NCI-H524 treated with DMSO at 0.1 percent for 48 hours (cell line): ENCODE measurements at places on chromosomes 2 and 18.

DNA sequence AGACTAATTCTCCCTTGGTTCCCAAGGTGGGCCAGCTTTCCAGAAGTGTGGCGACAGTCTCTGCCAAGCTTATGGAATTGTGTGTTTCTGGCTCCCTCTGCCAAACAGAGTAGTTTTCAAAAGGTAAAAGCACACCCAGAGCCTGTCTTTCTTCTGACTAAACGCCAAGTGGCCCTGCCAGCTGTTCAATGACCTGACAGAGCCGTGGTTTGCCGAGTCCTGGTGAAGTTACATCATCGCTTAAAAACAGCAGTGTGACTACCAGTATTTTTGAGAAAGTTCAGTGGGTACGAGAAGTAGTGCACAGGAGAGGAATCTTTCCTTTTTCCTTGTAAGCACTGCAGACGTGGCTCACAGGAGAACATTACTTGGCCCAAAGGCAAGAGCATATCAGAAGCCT lies 1.9 kb downstream of the PER2 start:
- no peak for DNase-seq

DNA sequence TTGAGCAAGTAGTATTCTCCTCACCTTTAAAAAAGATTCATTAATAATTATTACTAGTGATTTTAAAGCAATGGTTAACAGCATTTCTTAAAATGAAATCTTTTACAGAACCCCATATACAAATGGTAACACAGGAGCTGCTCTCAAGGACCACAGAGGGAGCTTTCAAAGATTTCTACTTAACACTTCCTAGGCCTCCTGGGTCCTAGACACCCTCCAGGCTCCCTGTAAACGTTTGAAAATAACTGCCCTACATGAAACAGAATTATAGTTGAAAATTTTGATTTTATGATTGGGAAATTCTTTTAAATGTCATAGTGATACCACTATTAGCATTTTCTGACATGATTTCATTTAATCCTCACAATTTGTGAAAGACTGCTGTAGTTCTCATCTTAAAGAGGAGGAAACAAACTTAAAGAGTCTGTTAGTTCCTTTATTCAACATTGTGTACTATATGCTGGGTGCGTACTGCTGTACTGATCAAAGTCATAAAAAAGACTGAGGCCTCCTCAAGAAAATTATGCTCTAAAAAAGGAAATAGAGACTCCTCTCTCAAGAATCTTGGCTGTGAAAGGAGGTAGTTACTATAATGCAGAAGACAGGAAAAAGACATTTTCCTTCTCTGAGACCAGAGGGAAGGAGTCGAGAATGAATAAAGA lies 10.6 kb downstream of the CUL3 start:
- no peak for DNase-seq

DNA sequence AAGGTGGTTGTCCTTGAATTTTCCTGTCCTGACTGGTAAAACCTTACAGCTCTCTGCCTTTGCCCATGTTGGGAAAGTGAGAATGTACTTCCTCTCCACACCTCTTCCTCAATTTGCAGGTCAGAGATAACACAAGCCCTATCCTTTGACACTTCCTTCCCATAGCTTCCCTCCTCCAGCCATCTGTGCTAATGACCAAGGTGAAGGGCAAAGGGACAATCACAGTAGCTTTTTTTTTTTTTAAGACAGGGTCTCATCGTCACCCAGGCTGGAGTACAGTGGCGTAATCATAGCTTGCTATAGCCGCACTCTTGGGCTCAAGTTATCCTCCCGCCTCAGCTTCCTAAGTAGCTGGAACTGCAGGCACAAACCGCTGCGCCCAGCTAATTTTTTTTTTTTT lies 24.3 kb upstream of the STPG4 start:
- no peak for DNase-seq

DNA sequence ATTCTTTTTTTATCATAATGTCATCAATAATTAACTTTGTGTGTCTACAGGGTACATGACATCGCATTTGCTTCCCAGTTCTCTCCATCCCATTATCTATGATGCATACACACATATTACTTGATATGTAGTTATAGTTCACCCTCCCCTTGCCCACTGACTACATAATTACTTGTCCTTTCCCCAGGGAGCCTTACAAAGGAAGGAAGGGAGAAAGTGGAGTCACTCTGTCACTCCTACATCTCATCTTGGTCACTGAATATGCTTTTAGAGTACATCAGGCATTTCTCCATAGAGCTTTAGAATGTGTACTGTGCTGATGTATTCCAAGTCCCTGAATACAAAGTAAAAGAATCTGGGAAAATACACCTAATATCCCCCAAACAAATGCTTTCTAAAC lies 6.0 kb upstream of the DTNA start:
- no peak for DNase-seq

DNA sequence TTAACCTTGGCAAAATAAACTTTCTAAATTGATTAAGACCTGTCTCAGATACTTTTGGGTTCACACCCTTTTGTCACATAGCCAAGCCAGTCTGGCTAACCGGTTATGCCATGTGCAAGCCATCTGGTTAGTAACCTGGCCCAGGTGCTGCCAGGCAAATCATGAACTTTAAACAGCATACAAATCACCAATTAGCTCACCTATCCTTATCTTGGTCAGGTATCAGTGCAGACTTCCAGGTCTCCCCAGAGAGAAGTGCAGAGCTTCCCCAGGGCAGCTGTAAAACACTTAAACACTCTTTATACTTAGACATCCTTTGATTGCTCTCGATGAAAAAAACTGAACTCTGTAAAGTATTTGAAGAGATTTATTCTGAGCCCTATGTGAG lies 14.9 kb upstream of the MC5R start:
- DNase-seq: no peak

- DNase-seq: no peak
Measured at GRCh38 chr18:26307161-26307773, 81.0 kb downstream of the TAF4B start.

DNA sequence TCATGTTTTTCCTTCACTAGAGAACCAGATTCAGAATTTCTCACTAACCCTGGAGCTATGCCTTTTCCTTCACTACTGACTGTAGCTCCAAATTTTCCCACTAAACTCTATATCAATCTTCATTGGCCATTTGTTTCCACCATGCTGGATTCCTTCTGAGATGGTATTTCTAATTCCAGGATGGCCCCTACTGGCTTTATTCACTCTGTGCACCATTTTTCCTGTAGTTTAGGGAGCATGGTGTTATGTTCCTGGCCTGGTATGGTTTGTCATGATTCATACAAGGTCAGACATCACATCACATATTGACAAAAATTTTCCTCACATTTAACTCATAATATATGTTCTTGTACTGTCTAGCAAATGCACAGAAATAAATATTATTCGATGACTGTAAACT lies 229.2 kb upstream of the TFPI start:
- DNase-seq: no peak

DNA sequence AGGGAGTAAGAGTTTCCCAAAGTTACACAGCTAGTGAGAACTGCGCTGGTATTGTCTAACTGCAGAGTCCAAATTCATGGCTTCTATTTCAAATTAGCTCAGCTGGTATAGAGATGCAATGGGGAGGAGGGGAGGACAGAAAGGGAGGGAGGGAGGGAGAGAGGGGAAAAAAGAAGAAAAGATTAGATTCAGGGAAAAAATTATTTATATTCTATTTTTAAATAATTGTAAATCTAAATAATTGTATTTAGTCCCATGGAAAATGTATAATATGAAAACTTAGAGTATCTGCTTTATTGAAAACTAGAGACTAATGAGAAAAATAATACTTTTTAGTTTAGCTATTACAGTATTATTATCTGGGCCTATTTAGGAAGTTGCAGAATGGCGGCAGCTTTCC lies 37.3 kb upstream of the VIT start:
- no peak for DNase-seq

- no peak for DNase-seq
Measured at GRCh38 chr2:230394301-230394700, 21.7 kb upstream of the SP100 start.

- no peak for DNase-seq
Measured at GRCh38 chr2:133739039-133739438, 170.8 kb upstream of the NCKAP5 start.
